ENCODE measurements at places on chromosomes 1 and 21.
A peak's percentile ranks its signal among the peaks of the same experiment; 100 is the strongest.

GRCh38 chr1:39657402-39657801 is 14.5 kb downstream of the NT5C1A start:
- DNase-seq = no peak

DNA sequence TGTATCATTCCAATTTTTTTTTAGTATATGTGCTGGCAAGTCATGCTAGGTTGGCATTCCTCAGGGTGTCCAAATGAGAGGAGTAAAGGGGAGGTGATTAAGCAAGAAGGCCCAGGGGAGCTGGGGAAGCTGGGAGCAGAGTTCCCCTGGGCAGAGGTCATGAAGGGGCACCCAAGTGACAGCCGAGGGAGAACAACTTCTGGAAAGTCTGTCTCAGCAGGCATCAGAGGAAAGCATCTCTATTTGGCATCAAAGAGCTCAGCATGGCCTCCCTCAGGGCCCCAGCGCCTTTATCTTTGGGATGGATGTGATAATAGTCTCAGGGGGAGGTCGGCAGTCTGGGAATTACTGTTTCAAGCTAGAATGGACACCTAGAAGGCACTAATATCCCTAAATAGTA is 5.0 kb upstream of the ENO1 start:
- no peak for DNase-seq

DNA sequence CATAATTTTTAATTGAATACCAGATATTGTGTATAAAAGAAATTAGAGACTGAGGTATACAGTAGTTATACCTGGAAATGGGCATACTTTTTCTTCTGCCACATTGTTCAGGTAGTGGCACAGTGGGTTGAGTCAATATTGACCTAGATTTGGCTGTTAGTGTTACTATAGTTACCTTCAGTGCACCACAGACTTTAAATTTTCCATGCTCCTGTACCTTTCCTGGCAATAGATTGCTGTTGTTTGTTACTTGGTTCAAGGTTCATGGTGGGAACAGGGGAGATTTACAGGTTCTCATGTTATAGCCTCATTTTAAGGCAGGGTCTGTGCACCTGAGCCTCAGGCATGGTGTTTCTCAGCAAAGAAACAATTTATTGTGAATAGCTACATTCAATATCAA is 218.7 kb downstream of the LBR start:
- DNase-seq = no peak

GRCh38 chr1:88421997-88422396 is 262.1 kb upstream of the PKN2 start:
- DNase-seq = no peak

DNA sequence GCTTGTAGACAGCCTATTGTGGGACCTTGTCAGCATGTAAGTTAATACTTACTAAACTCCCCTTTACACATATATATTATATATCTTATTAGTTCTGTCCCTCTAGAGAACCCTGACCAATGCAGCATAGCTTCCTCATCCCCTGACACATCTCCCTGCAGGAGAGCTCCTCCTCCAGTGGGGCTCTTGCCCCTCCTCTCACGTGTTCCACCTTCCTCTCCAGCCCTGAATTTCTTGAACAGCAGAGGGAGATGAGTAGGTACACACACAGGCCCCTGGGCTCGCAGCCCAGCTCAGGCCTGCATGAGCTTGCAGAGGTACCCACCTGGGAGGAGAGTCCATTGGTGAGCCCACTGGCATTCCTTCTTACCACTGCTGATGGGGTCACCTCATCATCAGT is 27.3 kb upstream of the GOLT1A start:
- DNase-seq = no peak

DNA sequence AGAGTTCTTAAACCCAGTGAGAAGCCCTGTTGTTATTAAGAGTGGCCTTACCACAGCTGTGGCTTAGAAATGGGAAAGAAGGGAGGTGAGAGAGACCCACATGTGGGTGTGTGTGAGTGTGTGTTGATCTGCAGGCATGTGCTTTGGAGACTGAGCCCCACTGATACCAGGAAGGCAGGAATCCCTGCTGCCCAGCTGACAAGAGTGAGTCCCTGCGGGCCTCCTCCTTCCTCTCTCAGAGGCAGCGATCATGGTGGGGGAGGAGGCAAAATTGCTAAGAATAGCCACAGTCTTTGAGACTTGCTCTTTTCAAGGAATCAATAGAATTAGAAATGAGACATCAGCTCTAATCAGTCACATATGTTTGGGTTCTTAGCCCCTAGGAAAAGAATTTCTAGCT is 87.0 kb upstream of the WARS2 start:
- DNase-seq = no peak

DNA sequence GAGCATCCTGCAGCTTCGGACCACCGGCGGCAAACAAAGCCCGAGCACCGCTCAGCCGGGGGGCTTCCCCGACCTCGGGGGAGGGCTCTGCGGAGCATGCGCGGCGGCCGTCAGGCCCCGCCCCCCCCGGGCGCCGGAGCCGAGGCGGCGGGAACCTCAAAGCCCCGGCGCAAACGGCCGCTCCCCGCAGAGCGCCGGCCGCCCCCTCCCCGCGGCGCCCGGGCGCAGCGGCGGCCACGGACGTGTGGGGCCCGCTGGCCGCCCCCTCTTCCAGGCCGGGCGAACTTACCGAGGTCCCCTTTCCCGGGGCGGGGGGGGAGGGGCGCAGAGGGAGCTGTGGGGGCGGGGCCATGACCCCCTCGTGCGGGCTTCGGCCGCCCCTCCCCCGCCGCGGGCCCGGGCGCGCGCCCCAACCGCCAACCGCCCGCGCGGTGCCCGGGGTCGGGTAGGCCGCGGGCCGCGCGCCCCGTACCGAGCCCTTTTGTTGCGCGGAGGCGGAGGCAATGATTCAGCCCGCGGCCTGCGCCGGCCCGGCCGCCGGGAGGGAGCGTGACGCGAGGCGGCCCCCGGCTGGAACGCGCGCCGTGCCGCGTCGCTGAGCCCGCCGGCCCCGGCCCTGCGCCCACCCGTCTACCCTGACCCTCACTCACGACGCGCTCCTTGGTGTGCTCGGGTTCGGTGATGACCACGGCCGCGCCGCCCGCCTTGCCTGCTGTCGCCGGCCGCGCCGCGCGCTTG is 1.7 kb downstream of the RCC2 start:
- DNase-seq = peak; percentile 61

GRCh38 chr1:181674617-181675016 is 191.3 kb downstream of the CACNA1E start:
- DNase-seq = no peak

All from nephron progenitor cell (in vitro differentiated cells).